ENCODE measurements at places on chromosomes 3 and 15.

GRCh38 chr3:143881095-143881494 is 32.8 kb upstream of the SLC9A9 start:
- DNase-seq = no peak

DNA sequence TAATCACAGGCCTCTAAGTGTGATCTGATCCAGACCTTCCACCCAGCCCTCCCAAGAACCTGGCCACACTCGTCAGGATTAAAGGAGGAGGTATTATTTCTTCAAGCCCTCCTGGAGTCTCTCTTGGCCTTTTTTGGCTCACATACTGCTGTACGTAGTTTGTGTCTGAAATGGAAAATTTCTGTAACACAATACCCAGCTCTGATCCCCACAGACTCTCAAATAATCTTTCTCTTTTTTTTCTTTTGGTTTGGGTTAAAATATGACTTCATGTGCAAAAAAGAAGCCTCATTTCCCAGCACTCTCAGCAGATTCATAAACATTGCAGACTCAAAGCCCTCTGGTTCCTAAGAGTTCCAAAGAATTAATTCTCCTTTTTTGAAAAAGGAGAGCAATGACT is 96.5 kb upstream of the PHLDB2 start:
- DNase-seq = no peak

DNA sequence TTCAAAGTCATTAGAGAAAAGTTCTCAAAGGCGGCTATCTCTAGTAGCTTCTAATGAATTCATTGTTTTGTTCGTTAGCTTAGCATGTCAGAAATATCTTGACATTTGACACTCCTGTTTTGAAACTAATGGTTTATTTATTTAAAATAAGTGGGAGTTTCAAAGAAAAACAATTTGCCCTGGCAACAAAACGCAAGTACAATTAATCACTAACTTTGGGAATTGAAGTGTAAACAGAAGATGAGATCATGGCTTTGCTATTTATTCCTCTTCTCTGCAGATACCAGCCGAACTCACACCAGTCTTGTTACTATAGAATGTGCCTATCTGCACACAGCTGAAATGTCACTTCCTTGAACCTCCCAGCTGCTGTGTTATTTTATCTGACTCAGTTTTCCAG is 27.5 kb downstream of the MASP1 start:
- no peak for DNase-seq

DNA sequence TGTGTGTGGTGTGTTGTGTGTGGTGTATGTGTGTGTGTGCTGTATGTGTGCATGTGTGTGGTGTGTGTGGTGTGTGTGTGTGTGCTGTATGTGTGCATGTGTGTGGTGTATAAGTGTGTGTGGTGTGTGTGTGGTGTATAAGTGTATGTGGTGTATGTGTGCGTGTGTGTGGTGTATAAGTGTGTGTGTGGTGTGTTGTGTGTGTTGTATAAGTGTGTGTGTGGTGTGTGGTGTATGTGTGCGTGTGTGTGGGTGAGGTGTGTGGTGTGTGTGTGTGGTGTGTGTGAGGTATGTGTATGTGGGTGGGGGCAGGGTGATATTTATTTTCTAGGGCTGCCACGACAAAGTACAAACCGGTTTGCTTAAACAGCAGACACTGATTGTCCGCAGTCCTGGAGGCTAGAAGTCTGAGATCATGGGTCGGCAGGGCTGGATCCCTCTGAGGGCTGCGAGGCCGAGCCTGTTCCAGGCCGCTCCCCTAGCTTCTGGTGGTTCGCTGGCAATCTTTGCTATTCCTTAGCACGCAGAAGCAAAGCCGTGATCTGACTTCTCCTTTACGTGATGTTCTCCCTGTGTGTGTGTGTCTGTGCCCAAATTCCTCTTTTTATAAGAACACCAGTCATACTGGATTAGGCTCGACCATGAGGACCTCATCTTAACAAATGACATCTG is 160.2 kb downstream of the XXYLT1 start:
- no peak for DNase-seq

- no peak for DNase-seq
Measured at GRCh38 chr15:58934521-58934920, 1.0 kb upstream of the SLTM start.

DNA sequence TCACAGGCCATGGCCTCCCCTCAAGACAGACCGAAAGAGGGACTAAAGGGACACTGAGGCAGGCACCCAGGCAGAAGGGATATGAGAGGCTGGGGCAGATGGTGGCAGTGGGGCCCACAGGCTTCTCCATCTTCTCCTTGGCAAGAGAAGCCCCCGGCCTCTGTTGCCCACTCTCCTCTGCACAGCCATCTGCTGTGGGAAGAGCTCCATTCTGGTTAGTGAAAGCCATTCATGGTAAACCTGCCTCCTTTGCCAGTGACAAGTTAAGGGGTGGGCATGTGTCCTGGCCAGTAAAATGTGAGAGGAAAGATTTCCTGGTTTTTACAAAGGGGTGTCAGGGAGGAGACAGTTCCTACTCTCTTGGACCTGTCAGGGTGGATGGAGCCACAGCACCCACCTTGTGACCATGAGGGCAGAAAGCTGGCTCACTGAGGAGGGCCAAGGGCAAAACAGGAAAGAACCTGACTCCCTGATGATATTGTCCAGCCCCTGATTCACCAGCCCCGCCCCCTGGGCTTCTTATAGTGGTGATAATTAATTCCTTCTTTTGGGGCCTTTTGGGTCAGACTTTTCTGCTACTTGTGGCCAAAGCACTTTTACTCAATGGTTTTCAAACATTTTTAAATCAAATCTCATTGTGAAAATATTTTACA is 130.4 kb upstream of the SMAD3 start:
- no peak for DNase-seq

DNA sequence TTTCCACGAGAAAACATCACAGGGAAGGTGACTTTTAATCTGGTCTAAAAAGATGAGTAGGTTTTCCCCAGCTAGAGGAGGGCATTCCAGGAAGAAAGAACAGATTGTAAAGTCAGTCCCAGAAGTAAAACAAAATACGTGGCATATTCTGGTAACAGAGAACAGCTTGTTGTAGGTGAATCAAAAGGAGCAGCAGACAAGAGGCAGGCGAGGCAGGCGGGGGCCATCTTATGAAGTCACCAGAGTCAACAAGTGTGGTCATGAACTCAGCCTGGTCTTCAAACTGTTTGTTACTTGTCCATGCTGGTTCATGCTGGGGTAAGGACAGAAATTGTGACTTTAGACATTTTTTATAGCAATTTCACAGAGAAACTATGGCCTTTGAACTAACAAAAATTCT is 4.0 kb upstream of the POPDC2 start:
- DNase-seq = no peak

All from CD8-positive, alpha-beta T cell (primary cell).